ENCODE measurements at places on chromosomes 11 and 22.

- no peak for DNase-seq
Observed at GRCh38 chr22:50560034-50560433, 2.7 kb downstream of the SYCE3 start.

GRCh38 chr11:103582351-103582909 lies 454.0 kb upstream of the DDI1 start:
- DNase-seq, result no peak

GRCh38 chr11:47587039-47587716 lies 700 bp downstream of the FAM180B start:
- DNase-seq, result no peak

DNA sequence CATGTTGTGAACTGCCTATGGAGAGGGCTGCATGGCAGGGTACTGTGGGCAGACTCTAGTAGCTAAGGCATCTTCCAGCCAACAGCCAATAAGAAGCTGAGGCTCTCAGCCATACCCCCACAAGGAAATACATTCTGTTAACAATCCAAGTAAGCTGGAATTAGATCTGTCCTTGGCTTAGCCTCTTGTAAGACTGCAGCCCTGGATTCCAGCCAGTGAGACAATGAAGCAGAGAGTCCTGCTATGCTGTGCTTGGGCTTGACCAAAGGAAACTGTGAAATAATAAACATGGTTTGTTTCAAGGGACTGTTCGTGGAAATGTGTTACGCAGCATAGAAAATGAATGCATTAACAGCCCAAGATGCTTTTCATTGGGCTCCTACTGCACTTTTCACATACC lies 1097.4 kb upstream of the CCDC90B start:
- DNase-seq, result no peak

DNA sequence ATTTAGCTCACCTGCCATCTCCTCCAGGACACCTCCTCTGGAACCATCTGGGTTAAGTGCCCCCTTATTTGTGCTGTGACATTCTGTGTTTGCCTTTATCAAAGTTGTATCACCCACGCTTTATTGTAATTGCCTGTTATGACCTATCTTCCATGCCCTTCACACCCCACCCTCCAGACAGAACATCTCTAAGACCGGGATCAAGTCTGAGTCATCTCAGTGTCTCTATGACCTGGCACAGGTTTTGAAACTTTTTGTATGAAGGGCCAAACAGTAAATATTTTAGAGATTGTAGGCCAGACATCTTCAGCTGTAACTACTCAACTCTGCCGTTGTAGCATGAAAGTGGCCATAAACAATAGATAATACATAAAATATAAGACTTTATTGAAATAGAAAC lies 161.8 kb downstream of the SPON1 start:
- DNase-seq, result no peak

DNA sequence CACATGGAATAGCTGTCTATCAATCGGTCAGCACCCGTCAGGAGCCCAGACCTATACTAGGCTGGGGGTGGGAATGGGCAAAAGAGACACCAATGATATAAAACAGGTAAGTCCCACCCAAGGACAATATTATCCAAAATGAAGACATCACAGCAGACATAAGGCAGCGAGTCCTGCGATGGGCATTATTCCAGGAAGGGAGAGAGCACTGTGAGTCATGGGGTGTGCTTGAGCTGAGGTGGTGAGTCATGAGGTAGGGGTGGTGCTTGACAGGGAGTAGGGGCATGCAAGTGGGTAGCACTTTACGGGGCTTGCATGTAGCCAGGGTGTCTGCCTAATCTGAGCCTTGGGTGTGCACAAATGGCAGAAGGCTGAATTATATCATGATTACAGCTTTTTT lies 605.0 kb upstream of the CADM1 start:
- DNase-seq, result no peak
